Effector CD4-positive, alpha-beta T cell (primary cell): ENCODE measurements at places on chromosomes 1 and 21.

DNA sequence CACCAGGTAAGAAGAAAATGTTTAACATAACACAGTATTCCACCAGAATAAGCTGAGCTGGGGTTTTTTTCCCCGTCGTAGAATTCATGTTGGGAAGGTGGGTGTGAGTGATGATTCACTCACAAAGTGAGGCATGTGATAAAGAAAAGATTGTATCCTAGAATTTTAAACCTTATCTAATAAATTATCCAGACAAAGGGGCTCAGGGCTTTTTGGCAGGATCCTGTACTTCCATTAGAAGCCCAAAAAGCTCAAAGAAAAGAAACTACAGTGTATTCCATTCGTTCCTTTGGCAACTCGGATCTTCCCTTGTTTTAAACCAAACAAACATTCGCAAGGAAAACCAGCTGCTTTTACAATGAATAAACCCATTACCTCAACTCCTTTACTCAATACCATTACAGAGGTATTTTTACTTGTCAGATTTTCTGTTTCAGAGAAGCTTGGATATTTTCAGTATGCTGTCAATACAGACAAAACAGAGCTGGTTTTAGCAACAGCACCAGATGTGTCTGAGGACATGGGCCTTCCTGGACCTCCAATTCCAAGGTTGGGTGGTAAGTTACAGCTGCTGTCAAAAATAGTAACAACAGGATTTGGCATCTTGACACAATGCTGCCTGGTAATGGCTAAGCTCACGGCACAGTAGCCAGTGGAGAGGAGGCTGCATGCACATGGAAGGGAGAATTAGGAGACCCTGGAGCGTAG is 159.9 kb upstream of the RUNX1 start:
- no peak for DNase-seq

DNA sequence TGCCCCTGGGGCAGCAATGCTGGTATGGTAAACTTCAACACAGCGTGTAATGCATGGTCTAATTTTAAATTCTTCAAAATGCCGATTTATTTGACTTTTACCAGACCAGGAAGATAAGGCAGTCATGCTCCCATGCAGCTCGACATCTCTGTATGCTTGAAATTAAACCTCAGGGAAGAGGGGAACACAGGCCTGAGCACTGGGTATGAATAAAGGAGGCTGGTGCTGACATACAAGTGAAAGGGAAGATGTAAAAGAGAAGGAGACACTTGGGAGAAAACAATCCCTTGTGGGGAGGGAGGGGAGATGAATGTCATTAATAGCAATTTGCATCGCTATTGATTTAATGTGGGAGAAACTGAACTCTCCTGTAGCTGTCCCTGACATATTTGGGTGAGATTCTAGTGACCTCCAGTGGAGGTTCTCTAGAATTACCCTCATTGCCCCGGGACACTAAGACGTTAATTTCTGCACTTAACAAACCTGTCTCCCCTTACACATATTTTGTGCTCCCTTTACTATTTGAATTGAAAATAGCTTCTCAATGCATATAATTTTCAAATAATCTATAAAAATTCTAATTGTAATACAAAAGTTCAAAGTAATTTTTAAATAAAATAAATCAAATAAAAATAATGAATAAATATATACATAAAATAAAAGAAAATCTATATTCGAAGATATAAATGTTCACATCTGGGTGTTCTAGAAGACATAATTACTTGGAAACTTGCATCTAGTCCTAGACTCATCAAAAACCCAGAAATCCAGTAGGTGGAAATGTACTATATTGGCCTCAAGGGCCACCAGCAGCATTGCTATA is 283.1 kb downstream of the LMX1A start:
- no peak for DNase-seq

- DNase-seq: no peak
These were observed 50.6 kb upstream of the ZC3H12A start for GRCh38 chr1:37423810-37424209.

DNA sequence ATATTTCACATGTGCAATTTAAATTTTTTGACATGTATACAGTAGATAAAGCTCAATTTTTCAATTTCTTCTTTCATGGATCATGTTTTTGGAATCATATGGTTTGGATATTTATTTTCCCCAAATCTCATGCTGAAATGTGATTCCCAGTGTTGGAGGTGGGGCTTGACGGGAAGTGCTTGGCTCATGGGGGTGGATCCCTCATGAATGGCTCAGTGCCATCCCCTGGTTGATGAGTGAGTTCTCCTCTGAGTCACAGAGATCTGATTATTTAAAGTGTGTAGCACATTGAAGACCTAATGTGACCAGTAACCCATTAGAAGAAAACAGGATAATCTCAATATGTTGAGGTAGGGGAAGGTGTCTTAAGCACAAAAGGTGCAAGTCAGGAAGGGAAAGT is 9.1 kb upstream of the IFI16 start:
- no peak for DNase-seq

DNA sequence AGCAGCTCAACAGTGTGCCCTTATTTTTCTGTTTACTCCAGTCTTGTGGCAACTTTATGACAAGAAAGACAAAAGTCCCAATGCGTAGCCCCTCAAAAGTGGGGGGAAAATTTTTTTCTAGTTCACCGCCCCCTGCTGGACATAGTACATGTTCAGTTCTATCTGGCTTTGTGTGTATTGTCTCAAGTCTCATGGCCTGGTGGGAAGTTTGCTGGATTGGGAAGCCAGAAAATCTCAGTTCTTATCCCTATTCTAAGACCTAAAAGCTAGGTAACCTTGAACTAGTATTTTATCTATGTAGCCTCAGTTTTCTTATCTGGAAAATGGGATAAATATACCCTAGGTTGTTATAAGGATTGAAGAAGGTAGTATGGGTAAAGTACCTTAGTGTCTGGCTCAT is 55.8 kb upstream of the LDLRAP1 start:
- DNase-seq: peak; percentile 34

GRCh38 chr1:145846201-145846612 is 777 bp downstream of the NUDT17 start:
- DNase-seq: peak; percentile 18

GRCh38 chr1:61426254-61426653 is 298.7 kb downstream of the TM2D1 start:
- DNase-seq: no peak

GRCh38 chr1:42922687-42923366 is 35.8 kb downstream of the SLC2A1 start:
- DNase-seq: peak; percentile 42

DNA sequence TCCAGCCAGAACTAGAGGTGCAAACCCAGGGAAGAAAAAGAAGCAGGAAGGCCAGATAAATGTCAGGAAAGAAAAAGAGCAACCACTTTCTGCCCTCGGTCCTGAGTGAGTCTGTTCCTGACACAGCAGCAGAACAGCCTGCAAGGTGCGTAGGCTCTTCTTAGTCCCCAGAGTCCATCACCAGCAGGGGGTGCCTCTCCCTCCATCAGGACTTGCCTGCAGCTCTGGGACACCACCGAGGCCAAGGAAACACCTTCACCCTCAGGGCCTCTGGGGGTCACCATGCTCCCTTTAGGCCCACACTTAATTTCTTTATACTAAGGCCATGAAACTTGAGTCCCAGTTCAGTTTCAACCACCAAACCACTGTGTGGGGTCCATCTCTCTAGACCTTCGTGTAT is 43.7 kb upstream of the NFASC start:
- no peak for DNase-seq

DNA sequence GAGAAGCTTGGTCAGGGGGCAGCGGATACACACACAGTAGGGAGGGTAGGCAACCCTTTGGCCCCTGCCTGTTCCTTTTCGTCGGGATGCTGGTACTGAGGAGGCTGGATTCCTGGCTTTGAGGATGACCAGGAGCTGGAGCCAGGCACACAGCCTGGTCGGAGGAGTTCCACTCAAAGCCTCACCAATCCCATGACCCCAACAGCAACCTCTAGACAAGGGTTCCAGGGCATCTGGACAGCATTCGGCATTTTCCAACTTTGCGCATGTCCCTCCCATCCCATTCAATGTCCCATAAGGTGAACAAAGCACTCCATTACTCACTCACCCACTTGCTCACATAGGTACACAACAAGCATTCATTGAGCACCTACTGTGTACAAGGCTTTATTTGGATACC is 42.6 kb upstream of the HMGB4 start:
- DNase-seq: no peak

- no peak for DNase-seq
These were observed at the start of gene ACKR1 for GRCh38 chr1:159204161-159205141. ACKR1 (plus strand) TSS chr1:159204875; CDS start chr1:159204960, 85 bp downstream.

DNA sequence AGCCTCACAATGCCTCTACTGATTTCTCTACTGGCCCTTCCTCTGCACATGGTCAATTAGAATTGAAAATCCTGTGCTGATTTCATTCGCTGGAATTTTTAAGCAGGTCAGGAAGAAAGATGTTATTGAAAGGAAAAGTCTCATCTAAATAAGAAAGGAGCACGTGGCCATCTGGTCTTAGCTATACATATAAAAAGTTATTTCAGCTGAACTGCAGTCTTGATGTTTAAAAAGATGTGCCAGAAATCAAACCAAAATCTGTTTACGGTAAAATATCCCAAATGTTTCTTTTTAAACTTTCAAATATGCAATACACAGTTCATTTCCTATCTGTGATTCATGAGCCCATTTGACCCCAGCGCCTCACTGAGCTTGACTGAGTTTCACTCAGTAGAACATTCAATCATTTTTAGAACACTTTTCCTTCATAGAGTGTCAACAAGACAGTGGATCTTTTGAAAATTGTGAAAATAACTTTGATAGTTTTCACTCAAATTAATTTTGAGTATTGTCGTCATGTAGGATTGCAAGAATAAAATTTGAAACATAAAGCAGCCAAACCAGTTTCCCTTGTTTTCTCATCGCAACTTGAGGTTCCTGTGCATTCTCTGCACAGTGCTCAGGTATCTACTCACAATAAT is 293.6 kb downstream of the PTPRC start:
- DNase-seq: no peak

DNA sequence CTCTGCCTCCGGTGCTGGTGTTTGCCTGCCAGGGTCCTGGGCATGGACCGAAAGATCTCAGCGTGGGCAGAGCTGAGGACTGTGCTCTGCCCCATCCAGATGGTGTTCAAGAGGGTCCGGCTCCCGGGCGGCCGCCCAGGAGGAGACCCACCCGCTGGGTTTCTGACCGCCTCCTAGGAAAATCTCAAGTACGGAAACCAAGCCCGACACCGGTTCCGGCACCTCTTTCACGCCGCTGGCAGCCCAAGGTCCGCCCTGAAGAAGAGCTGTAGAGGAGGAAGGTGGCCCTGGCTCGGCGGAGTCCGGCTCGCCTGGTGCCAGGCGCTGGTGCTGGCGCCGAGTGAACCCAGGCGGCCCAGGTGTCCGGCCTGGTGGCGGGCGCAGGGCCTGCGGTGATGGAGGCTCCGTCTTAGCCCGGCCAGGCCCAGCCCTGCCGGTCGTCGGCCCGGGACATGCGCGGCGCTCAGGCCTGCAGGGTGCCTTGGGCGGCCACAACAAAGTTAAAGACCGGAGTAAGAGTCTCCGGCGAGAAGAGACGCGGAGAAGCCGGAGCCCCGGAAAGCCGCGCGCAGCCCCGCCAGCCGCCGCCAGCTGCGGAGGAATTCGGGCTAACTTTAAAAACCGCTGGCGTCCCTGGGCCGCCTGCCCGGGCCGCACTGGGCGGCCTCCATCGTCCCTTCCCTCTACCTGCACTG is 1.5 kb downstream of the GRIK3 start:
- no peak for DNase-seq

DNA sequence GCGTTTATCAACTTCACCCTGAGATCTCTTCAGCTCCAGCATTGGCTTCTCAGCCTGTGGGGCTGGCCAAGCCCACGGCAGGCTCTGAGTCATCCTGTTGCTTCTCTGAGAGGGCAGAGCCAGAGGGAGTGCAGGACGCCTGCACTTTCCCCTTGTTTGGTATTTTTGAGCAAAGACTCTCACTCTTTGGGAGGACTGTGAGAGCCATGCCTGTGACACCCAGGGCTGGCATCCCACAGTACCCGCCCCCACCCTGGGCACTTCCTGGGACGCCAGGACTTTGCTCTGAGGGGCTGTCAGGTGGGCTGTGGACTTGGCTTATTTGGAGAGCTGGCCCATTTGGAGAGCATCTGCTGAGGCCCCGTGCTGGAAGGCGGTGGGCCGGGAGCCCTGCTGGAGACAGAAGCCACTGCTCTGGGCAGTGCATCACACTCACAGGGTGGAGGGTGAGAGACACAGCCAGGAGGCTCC is 37.4 kb downstream of the VANGL1 start:
- DNase-seq: no peak

DNA sequence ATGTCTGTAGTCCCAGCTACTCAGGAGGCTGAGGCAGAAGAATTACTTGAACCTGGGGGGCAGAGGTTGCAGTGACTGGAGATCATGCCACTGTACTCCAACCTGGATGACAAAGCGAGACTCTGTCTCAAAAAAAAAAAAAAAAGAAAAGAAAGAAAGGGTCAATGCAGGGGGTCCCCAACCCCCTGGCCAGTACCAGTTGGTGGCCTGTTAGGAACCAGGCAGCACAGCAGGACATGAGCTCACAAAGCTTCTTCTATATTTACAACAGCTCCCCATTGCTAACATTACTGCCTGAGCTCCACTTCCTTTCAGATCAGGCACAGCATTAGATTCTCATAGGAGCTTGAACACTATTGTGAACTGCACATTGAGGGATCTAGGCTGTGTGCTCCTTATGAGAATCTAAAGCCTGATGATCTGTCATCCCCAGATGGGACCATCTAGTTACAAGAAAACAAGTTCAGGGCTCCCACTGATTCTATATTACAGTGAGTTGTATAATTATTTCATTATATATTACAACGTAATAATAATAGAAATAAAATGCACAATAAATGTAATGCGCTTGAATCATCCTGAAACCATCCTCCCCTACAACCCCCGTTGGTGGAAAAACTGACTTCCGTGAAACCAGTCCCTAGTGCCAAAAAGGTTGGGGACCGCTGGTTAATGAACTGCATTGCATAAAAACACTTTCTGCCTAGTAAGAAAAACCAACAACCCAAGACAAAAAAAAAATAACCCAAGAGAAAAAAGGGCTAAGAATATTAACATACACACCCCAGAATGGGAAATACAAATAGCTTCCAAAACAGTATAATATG is 2.8 kb downstream of the ZBTB8OS start:
- no peak for DNase-seq

- no peak for DNase-seq
These were observed 3.9 kb upstream of the ZBED6 start for GRCh38 chr1:203791498-203791897.

GRCh38 chr1:58256546-58256945 is 290.0 kb downstream of the OMA1 start:
- no peak for DNase-seq

DNA sequence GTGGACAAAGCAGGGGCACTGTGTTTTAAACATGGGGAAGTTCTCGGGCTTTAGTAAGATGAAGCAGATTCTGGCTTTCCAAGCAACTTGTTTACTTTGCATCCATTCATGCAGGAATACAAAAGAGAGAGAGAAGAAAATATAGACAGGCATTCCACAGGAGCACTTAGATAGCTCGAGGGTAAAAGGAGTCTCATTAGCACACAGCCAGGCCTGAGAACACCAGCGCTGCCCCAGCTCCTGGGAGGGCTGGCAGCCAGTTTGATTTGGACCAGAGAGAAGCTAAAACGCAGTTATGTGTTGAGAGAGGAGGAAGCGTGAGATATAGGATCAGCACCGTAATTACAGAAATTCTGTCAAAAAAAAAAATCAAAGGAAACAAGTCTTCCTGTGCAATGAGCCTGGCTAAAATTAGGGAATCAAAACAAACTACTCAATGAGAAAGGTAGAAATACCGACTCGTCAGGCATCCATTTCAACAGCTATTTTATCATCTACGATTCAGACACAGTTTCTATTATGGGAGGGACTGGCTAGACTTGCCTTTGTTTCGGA is 68.2 kb downstream of the CLSTN1 start:
- no peak for DNase-seq

GRCh38 chr1:179146911-179147310 is 65.0 kb downstream of the TOR3A start:
- DNase-seq: no peak

- DNase-seq: no peak
These were observed 45.3 kb downstream of the KCNC4 start for GRCh38 chr1:110255392-110255787.
